Stimulated activated CD4-positive, alpha-beta T cell treated with anti-CD3 and anti-CD28 coated beads, Interleukin-1b, Interleukin-23, amount 100 ng/mL, for 1 hour (primary cell): ENCODE measurements at places on chromosomes 7 and 10.

DNA sequence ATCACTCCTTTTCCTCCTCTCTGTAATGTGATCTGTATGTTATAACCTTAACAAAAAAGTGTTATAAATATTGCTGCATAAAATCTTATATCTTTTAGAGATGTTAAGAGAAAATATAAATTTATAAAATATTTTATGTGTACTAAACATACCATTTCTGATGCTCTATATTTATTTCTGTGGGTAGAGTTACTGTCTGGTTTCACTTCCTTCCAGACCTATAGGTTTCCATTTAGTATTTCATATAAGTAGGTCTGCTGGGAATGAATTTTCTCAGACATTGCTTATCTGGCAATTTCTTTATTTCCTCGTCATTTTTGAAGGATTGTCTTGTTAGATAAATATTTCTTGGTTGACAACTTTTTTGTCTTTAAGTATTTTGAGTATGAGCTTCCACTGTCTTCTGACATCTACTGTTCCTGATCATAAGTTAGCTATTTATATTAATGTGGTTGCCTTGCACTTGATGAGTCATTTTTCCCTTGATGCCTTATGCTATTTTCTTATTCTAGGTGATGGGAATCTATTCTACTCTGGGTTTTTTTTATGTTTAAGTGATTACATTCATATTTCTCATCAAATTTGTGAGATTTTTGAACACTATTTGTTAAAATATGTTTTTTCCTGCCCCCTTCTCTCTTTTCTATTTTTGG lies 11.2 kb upstream of the THSD7A start:
- no peak for DNase-seq

- no peak for DNase-seq
Measured at GRCh38 chr10:98586096-98586495, 139.4 kb upstream of the HPS1 start.

GRCh38 chr10:124364674-124365073 lies 54.0 kb downstream of the OAT start:
- no peak for DNase-seq

- DNase-seq = no peak
Measured at GRCh38 chr10:85936161-85936560, 430.4 kb downstream of the GRID1 start.

- DNase-seq = peak; percentile 17
Measured at GRCh38 chr7:128031901-128032604, 816 bp upstream of the LRRC4 start.

DNA sequence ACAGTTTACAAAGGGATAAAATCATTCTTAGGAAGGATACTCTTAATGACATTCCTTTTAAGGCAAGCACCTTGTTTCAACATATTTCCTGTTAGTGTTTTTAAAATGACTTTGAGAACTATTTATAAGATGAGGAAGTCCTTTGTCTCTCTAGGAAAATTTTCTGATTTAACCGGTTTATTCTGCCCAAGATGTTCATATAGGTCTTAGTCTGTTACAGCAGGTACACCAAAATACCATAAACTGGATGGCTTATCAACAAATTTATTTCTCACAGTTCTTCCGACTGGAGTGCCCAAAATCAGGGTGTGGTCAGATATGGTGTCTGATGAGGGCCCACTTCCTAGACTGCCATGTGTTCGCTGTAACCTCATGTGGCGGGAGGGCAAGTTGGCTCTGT lies 77.9 kb downstream of the GSAP start:
- no peak for DNase-seq

- no peak for DNase-seq
Measured at GRCh38 chr7:144011458-144012230, 11.5 kb downstream of the OR6B1 start.

- no peak for DNase-seq
Measured at GRCh38 chr10:75404815-75405597, 3.4 kb upstream of the ZNF503 start.

DNA sequence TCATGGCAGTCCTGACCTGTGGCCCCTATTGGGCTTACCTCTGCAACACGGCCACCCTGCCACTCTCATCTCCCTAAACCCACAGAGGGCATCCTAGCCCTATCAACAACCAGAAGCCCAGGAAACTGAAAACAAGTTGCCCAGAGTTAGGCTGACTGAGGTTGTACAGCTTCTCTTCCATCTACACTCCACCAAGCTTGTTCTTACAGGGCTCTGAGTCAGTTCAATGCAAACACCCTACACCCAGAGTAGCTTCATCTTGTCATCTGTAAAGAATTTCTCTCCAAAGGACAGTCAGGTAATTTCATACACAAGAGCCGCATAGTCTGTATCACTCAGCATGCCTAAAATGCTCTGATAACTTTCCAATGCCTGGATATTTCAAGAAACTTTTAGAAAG lies 175.4 kb downstream of the ARID5B start:
- DNase-seq = no peak

DNA sequence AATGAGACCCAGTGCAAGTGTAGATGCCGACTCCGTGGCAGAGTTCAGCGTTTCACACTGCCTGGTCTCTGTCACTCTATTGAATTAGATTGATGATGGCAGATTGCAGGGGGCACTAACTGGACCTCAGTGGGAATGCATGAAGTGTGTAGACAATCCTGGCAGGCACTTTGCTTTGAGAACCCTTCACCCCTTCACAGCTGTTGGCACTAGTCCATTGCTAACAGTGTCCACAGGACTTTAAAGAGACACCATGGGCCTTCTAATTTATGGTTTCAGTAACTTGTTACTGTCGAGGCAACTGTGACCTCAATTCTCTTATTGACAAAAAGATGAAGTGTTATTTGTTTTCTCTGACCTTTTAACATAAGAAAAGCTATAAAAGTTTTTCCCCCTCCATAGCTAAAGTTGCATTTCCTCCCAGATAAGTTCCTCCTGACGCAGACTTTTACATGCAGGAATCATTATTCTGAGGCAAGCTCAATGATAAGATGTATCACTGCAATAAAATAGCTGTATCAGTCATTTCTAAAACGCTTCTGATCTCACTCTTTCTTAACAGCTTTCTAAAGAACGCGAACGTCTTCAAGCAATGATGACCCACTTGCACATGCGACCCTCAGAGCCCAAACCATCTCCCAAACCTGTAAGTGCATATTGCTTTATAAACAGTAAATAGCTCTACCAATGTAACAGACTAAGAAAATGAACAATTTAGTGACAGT lies 238.9 kb downstream of the FOXP2 start:
- DNase-seq = no peak

DNA sequence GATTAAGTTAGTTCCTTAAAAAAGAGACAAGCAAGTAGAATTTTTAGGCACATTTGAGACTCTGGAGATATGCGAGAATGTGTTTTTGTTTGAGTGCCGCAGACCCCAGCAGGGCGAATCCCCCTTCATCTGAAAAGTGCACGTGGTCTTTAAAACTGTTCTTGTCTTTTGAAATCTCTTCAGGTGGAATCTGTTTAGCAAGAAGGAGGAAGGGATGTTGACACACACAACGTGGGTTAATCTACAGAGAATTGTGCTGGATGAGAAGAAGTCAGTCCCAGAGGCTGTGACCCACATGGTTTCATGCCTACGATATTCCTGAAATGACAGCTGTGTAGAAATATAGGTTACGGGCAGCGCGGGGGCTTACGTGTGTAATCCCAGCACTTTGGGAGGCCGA lies 27.1 kb upstream of the ZFAND2A start:
- no peak for DNase-seq
